Aorta (tissue), 5 donors: ENCODE measurements at places on chromosomes 3 and 15. TPM values are rescaled to one million over a fixed set of nuclear protein-coding genes. Genes with fewer than 3 reads are reported as not detected.

GRCh38 chr3:114714237-114714636 lies 420.4 kb downstream of the TIGIT start:
- DNase-seq: no peak

DNA sequence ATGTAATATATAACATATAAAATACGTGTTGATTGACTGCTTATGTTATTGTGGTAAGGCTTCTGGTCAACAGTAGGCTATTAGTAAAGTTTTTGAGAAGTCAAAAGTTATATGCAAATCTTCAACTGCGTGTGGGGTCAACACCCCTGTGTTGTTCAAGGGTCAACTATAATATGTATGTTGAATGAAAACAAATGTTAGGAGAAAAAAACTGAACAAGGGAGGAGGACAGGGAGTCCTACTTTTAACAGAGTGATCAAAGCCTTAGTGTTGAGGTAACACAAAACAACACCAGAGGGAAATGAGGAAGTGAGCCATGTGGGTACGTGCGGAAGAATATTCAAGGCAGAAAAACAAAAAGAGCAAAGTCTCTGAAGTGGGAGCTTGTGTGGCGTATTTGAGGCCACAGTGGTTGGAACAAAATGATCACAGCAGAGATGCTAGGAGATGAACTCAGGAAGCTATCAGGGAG lies 62.5 kb downstream of the SFMBT1 start:
- no peak for DNase-seq

DNA sequence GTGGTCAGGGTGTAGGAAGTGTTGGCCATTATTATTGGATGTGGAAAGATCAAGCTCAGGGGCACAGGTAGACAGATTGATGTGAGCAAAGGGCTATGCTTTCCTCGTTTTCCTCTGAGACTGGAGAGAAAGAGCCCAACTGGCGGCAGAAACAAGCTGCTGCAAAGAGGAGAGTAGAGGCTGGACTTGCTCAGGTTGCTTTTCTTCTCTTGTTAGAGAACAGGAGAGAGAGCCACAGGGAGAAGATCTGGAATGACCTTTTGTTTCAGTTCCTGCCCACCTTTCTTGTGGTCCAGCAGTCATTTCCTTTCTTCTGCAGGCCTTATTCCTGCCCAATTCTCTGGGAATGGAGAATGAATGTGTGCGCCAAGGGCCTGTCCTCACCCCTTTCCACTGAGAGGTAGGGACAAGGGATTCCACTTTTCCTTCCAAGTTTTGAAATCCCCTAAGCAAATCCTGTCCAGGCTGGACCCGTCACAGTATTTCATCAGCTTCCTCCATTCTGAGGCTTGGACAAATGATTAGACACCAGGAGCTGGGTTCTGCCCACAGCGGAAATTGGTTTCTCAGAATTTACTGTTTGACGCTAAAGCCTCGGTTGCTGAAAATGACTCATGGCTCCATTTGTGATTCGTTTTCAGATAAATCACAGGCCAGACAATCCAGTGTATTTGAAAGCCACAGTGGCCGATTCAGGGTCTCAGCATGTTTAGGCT lies 16.1 kb downstream of the ZNF80 start:
- no peak for DNase-seq

BOC gene
- total RNA-seq: 45.1 TPM

ANKRD34C gene
- total RNA-seq: 0.42 TPM
